Mucosa of gallbladder (tissue), 1 donor: ENCODE measurements at places on chromosomes 5 and 9.
A peak's percentile ranks its signal among the peaks of the same experiment; 100 is the strongest.

GRCh38 chr5:7364226-7364875 lies 31.6 kb upstream of the ADCY2 start:
- DNase-seq = no peak

- no peak for DNase-seq
Measured at GRCh38 chr5:150245808-150246207, 43.8 kb downstream of the CAMK2A start.

DNA sequence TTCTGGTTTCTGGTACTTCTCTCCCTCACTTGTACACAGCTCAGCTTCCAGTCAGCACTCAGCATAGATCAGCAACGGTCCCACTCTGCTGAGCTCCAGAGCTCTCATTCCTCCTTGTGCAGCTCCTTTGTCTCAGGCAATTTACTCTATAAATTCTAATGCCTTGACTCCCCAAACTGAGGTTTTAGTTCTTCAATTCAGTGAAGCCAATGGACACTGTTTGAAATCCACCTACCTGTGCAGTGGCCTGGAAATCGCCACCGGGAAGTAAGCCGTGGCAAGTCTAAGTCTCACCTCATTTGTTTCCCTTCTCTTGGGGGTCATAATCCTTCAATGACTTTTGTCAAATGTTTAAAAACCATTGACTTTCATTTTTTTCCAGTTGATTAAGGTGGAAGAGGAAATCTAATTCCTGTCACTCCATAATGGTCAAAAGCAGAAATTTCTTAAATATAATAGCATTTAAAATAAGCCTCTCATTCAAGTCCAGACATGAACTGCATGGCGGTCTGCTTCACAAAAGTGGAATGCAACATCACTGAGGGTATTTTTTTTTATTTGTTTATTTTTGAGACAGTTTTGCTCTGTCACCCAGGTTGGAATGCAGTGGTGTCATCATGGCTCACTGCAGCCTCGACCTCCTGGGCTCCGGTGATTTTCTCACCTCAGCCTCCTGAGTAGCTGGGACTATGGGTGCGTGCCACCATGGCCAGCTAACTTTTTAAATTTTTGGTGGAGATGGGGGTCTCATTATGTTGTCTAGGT lies 79.6 kb downstream of the C7 start:
- no peak for DNase-seq

- no peak for DNase-seq
Measured at GRCh38 chr5:103263054-103263453, 4.5 kb downstream of the MACIR start.

- DNase-seq = no peak
Measured at GRCh38 chr9:22855980-22856379, 409.4 kb downstream of the DMRTA1 start.

DNA sequence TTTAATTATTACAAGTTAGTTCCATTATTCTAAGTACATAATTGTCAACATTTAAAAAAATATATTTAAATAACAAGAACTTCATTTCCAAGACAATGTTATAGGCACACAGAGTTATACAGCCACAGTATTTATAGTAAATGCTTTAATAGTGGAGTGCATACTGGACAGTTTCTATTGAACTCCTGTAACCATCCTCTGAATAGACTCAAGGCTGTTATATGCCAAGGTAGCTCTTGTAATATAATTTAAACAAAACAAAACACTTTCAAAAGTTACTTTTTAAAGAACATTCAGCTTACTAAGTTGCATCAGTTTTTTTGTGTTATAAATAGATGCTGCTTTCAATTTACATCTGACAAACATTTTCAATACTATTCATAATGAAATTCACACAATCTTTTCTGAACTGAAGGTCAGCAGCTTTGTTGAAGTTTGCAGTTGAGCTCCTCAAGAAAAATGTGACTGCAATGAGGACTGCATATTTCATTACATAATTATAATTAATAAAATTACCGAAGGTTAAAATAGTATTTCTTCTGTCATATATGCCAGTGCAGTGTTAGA lies 549.9 kb upstream of the CYLC2 start:
- no peak for DNase-seq

- no peak for DNase-seq
Measured at GRCh38 chr9:115306865-115307264, 188.9 kb upstream of the TNC start.

DNA sequence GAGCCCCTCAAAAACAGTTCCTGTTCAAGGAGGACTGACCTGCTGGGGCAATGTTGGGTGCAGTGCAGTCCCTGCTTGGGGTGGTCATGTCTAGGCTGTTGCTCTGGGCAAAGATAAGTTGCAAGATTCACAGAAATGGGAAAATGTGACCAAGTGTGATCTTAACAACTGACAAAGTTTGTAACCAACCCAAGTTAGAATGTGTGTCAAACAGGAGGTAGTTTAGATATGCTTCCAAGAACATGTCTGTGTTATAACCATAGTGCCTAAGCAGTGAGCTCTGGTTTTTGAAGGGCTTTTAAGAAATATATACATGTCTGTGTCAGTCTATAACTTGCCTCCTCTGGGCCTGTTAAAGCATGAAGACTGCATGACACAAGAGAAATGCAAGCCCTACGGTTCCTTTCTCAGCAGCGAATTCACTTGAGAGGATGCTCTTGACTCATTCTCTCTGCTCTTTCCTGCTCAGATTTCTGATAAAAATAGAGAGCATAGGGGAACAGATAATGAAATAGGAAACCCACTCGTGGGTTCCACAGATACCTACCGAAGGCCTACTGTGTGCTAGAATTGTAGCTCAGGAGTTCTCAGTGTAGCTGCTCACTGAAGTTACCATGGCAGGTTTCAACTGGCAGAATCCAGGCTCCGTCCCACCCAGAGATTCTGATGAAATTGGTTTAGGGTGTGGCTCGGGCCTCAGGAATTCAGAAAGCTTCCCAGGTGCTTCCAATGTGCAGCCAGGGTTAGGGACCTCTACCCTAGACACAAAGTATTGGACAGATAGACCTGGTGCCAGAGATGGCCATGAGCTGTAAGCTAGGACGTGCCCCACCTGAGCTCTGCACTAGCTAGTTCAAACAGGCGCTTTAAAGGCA lies 52.4 kb downstream of the ARHGEF37 start:
- DNase-seq = no peak

GRCh38 chr5:94388773-94389514 lies 229.5 kb downstream of the KIAA0825 start:
- DNase-seq = no peak

GRCh38 chr5:7717691-7718090 lies 133.2 kb downstream of the CFAP90 start:
- DNase-seq = no peak

DNA sequence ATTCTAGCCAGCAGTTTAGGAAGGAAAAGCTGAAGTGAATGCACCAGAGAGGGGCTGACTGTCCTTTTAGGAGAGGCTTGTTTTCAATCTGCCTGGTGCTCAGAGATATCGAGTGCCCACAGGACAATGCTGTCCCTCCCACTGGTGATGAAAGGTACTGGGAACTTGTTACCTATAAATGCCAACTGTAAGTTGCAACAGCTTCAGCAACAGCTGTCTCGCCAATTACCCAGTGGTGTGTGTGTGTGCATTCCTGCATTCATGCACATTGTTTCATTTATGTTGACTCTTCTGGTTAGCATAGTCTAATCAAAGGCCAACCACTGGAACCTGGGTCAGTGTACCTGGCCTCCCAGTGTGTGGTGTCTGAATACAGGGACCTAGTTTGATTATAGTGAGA lies 161.1 kb downstream of the CSNK1G3 start:
- DNase-seq = no peak

GRCh38 chr9:135156525-135157510 lies 69.3 kb downstream of the OLFM1 start:
- peak; percentile 62 for DNase-seq

GRCh38 chr9:4160249-4160648 lies 139.6 kb downstream of the GLIS3 start:
- no peak for DNase-seq

GRCh38 chr5:5242056-5242455 lies 101.9 kb downstream of the ADAMTS16 start:
- DNase-seq = no peak

- DNase-seq = no peak
Measured at GRCh38 chr9:5543875-5544702, 33.8 kb downstream of the PDCD1LG2 start.

- DNase-seq = no peak
Measured at GRCh38 chr5:173454361-173454735, 126.1 kb upstream of the STC2 start.

- DNase-seq = no peak
Measured at GRCh38 chr5:68046445-68046844, 169.1 kb upstream of the PIK3R1 start.

DNA sequence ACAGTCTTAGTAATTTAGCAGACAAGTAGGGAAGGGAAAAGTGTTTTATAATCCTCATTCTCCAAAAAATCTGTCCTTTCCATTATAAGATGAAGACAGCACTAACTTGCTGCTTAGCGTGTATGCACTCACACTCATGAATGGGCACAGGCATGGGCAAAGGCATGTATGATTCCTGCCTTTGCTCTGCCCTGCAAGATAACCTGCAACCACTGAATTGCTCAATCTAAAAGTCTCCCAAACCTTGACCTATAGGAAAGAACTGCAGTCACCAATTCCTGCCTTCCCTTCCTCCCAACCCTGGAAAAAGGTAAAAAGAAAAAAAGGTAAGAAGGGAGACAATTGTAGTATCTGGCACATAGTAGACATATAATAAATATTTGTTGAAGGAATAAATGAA lies 40.8 kb downstream of the ELL2 start:
- no peak for DNase-seq

DNA sequence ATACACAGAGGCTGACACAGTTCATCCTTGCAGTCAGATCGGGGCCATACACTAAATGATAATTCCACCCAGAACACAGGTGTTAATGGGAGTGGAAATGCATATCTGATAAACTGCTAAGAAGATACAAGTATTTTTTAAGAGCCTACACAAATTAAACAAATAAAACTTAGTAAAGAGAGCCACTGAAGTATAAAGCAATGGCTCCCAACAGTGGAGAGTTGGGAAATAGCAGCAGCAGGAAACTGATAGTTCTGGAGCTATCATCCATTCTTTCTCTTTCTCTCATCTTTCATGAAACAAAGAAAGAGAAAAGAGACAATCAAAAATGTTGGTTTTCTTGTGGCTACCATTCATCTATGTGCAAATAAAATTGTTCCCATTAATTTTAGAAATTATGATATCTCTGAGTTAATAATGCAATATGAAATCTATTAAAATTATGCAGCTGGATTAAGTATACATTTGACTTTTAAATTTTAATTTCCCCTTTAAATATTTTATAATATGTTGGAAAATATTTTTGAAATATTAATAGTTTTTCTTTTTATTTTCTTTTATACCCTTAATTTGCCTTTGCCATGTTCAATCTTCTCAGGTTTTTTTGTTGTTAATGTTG lies 120.8 kb downstream of the EMB start:
- no peak for DNase-seq

DNA sequence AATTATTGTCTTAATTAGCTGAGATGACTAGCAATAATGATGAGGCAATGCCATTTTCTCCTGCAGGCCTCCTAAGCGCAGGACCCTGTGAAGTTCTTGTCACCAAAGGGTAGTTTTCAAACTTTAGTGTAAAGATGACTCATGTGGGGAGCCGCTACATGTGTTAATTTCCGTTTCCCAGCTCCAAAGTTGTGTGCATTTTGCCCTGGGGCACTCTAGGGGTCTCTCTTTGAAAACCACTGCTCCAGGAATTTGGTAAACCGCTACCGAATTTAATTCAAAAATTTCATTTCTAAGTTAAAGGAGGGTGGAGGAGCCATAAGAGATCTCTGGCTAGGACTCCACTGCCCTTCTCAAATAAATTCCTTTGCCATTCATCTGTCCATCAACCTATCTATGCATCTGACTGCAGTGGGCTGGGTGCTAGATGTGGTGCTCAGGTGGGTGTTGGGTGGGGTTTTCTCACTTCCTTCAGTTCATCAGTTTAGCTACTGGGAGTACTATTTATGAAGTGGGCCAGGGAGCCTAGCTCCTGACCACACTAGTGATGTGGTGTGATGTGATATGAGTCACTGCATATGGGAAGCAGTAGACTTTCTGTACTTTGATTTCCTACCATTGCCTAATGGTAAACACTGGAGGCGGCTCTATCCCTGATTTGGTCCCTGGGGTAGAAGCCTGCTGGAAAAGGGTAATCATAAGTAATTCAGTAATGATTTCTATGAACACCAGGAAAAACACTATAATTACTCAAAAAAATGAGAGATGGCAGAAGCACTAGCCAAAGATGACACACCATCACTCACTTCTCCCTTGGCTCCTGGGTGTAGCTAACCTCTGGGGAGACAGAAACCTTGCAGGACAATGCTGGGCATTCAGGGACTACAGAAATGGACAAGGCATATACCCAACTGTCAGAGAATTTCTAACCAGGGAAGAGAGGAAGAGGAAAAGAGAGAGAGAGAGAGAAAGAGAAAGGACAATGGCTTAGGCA lies 4.0 kb upstream of the ZSWIM6 start:
- no peak for DNase-seq

DNA sequence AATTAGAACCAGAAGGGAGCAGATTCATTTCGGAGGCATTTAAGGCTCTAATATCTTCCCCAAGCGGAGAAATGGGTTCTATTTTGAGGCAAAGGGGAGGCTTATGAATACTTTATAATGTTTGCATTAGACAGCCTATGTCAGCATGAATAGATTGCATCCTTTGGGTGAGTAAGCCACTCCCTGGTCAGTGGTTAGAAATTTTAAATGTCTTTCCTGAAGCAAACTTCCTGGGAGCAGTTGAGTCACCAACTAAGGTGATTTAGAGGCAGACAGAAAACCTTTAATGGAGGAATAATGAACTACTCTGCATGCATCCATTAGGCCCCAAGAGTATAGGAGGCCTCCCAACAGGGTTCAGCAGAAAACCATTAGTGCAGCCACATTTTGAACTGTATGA lies 204.9 kb downstream of the ELAVL2 start:
- no peak for DNase-seq

DNA sequence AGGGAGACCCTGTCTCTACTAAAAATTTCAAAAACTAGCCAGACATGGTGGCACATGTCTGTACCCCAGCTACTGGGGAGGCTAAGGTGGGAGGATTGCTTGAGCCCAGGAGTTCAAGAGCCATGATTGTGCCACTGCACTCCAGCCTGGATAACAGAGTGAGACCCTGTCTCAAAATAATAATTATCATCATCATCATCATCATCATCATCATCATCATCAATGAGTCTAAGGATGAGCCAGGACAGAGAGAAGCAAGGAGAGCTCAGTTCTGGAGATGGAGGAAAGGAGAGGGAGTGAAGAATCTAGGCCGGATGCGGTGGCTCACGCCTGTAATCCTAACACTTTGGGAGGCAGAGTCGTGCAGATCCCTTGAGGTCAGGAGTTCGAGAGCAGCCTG lies 36.7 kb upstream of the MATR3 start:
- no peak for DNase-seq

GRCh38 chr9:14346811-14347405 lies 33.0 kb upstream of the NFIB start:
- DNase-seq = no peak

DNA sequence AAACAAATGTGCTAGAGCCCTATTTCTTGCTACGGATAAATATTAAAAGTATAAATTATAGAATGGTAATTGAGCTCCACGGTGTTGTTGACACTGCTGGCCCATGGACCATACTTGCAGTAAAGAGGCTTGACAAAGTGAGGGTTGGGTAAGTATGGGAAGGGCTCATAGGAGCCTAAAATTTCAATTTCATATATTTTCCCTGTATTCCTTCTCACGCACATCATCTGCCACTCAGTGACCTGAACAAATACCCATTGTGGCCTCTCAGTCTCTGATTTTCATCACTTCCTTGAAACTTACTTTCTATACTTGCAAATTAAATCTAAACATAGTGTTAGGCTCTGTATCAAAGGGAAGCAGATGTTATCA lies 116.5 kb downstream of the PIK3R1 start:
- DNase-seq = no peak

- no peak for DNase-seq
Measured at GRCh38 chr5:53411388-53411787, 69.0 kb upstream of the FST start.

- DNase-seq = no peak
Measured at GRCh38 chr5:133154274-133155075, 102.7 kb downstream of the HSPA4 start.
